Frontal cortex (tissue), 4 donors: ENCODE measurements at places on chromosomes 4 and X. TPM values are rescaled to one million over a fixed set of nuclear protein-coding genes. Genes with fewer than 3 reads are reported as not detected.

DNA sequence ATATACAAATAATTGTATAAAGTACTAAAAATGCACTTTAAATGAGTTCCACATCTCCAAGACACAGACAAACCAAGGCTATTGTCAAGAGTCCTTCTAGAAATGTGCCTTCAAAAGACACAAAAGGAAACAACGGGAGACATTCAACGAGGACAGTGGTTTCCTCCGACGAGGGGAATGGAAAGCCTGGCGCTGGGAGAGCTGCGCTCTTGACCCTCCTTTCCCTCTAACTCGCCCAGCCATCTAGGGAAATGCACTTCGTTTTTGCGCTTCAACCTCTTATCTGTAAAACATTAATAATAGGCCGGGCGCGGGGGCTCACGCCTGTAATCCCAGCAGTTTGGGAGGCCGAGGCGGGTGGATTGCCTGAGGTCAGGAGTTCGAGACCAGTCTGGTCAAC is 37.0 kb downstream of the ZFP42 start:
- no peak for DNase-seq

- no peak for DNase-seq
Measured at GRCh38 chr4:78945651-78946179, 6.5 kb upstream of the PAQR3 start.

DNA sequence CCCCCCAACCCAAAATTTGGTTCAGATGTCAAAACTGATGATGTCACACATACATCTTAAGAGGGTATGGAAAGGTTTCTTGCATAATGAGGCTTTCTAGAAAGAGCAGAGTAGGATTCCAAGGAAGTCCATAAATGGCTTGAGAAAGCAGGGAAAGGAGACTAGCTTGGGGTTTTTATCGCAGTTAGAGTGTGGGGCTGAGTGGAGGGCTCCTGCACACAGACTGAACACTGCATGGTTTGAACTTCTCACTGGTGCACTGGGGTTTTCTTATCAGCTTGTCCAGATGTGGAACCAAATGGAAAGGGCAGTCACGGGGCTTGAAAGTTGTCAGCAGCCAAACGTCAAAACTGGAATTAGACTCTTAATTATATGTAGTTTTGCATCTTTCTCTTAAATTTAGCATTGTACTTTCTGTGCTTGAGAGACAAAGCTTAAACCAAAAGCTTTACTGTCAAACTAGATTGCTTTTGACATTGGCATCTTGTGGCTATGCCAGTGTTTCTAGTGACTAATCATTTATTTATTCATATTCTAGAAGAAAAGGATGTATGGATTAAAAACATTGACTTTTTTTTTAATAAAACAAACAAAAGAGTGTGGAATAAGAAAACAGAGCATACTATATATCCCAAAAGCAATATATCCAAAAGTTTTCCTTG is 78.3 kb upstream of the STIM2 start:
- no peak for DNase-seq

DNA sequence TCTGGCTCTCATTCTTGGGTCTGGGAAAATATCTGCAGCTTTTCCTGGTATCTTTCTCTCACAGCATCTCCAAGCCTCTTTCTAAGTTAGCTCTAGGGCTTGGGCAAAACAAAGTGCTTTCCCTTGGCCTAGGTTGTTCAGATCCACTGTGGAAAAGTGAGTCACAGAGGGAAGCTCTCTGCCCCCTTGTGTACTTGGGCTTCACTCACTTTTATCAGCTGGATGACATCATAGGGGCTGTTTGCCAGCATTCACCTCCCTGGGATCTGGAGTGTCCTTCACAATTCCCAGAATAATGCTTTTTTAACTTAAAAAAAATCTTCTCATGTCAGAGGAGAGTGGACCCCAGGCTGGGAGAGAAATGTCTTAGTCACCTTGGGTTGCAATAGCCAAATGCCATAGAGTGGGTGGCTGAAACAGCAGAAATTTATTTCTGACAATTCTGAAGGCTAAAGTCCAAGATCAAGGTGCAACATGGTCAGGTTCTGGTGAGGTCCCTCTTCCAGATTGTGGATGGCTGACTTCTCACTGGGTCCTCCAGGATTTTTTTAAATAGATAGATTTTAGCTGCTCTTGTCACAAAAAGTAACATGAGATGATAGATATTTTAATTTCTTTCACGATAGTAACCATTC is 247.8 kb downstream of the SH2D1A start:
- no peak for DNase-seq

GRCh38 chr4:25346913-25347312 is 30.1 kb upstream of the ANAPC4 start:
- DNase-seq, result no peak

GRCh38 chr4:5970381-5971077 is 47.7 kb downstream of the C4orf50 start:
- no peak for DNase-seq

GRCh38 chr4:173056271-173056670 is 112.3 kb upstream of the GALNT7 start:
- DNase-seq, result no peak

- DNase-seq, result no peak
Measured at GRCh38 chr4:87949961-87950360, 25.6 kb upstream of the SPP1 start.

The SOD3 gene
- total RNA-seq, result not detected

The GUCY1B1 gene
- 66.9 TPM for total RNA-seq
